Activated CD4-positive, alpha-beta T cell treated with anti-CD3 and anti-CD28 coated beads for 48 hours (primary cell): ENCODE measurements at places on chromosomes 3 and 15.
A peak's percentile ranks its signal among the peaks of the same experiment; 100 is the strongest.

DNA sequence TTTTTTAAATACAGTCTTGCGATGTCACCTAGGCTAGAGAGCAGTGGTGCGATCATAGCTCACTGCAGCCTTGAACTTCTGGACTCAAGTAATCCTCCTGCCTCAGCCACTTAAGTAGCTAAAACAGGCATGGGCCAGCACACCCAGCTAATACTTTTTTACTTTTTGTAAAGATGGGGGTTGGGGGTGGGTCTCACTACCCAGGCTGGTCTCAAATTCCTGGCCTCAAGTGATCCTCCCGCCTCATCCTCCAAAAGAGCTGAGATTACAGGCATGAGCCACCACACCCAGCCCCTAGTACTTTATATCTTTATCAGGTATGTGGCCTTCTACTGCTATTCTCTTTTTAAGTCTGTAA, 8.3 kb downstream of the PEAK1 start:
- DNase-seq = no peak

GRCh38 chr3:14847613-14848541, 29.1 kb downstream of the FGD5 start:
- DNase-seq = peak; percentile 12

DNA sequence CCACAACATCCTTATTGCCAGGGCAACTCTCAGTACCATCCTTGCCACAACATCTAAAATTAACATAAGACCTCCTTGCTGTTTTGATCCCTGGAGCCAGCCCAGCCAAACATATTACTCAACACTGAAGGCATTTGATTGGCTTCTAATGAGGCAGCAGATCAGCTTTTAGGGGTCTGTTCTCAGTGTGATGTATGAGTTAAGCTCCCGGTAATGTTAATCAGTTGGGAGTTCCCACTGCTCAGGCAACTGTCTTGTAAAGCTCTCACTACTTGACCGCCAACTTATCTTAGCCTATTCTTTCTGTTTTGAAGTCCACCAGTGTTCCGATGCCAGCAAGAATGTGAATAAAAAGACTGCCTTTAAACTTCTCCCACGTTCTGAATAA, 158.9 kb downstream of the FOXB1 start:
- no peak for DNase-seq

DNA sequence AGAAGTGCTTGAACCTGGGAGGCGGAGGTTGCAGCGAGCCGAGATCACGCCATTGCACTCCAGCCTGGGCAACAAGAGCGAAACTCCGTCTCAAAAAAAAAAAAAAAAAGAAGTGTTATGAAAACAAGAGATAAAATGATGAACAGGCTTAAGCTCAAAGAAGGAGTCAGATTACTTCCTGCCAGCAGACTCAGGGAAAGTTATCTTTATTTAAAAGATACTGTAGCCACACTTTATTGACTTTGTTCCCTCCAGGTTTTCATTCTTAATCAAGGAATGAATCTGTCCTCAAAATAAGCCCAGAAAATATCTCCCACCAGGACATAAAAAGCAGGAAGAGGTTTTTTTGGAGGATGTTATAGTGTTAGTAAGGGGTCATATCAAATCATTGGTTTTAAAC, 176.5 kb upstream of the KCNMB2 start:
- DNase-seq = no peak

DNA sequence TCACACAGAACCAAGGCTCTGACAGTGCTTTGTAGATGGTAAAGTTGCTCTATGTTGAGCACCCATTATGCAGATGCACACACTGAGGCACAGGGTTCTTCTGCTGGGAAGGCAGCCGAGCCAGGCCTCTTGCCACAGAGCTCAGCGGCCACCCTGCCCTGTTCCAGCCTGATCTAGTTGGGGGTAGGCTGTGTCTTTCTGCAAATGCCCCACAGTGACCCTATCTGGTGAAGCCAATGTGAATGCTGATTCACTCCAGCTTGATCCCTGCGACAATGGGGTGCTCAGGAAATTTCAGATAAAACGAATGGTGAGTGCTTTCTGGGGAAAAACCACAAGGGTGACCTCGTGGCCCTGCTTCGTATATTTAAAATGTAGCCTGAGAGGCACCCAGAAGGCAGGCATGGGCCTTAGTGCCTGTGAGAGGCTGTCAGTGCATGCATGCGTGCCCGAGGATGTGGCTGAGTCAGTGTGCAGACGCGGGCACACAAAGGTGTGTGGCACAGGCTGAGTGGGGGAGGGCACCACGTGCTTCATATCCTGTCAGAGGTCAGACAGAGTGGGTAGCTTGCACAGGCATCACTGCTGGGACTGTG, 85.7 kb downstream of the ATP2B2 start:
- DNase-seq = peak; percentile 67

- no peak for DNase-seq
Measured at GRCh38 chr3:131401978-131402377, 20.4 kb downstream of the NUDT16 start.

DNA sequence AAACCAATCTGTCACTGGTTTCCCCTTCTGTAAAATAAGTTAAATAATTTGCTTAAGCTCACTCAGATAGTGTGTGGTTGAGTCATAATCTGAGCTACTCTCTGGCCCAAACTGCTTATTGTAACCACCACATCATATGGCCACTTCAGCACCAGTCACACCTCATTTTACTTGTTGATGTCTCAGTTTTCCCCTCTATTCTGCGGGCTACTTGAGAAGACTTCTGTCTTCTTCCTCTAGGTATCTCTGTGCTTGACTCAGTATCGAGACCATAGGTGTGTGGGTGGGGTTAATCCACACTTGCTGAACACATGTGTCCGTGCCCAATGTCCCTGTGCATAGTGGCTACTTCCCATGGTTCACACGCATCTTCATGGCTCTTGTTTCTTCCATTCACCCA, 32.9 kb downstream of the CRYGS start:
- peak; percentile 35 for DNase-seq

- no peak for DNase-seq
Measured at GRCh38 chr15:97502038-97502437, 458.5 kb upstream of the ARRDC4 start.

DNA sequence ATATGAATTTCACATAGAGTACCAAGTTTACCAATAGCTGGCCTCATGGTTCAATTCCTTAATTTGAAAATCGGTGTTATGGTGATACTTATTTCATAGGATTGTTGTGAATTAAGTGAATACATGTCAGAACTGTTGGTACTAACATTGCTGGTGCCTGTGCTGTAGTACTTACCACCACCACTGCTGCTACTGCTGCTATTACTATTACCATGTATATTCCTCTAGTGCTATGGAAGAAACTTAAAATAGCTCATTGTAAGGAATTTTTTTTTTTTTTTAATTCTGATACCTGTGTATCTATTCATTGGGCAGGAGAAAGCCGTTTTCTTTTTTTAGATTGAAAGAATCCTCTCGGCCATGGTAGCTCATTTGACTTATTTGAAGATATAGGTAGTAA, 3.6 kb downstream of the FYTTD1 start:
- DNase-seq = no peak

- no peak for DNase-seq
Measured at GRCh38 chr15:57183041-57183440, 193.3 kb upstream of the CGNL1 start.

- DNase-seq = no peak
Measured at GRCh38 chr3:149494759-149495580, 20.5 kb downstream of the TM4SF4 start.

- no peak for DNase-seq
Measured at GRCh38 chr3:182596676-182597410, 196.5 kb upstream of the ATP11B start.

DNA sequence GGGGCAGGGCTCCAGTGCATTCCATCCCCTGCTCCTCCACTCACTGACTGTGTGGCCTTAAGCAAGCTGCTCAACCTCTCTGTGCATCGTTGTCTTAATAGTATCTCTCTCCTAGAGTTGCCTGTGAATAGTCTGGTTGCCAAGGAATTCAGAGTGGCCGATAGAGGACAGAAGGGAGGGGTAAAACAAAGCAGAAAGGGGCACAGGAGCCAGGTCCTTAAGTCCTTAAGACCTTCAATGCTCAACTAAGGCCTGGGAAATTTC, 13.7 kb upstream of the CYP11A1 start:
- no peak for DNase-seq

- no peak for DNase-seq
Measured at GRCh38 chr15:71572452-71573053, 237.8 kb upstream of the NR2E3 start.
